ENCODE measurements at places on chromosomes 3 and 15. TPM values are rescaled to one million over a fixed set of nuclear protein-coding genes. Genes with fewer than 3 reads are reported as not detected.

Gene EPHA3
- total RNA-seq: not detected

Gene FBXL22
- 1.0 TPM for total RNA-seq

Gene CAND2
- total RNA-seq: not detected

DNA sequence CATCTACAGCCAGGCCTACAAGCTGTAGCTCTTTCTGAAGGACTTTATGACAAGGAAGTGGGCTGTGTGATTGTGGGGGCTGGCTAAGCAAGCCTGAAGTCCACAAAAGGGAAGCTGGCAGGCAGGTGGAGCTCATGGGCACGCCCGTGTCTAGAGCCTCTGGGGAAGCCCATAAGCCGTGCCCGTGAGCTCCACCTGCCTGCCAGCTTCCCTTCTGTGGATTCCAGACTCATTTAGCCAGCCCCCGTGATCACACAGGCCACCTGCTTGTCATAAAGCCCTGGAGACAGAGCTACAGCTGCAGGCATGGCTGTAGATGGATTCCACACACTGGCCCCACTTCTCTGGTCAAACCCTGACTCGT lies 15.2 kb downstream of the EFCC1 start:
- DNase-seq: peak; percentile 89
